ENCODE measurements at places on chromosomes 12 and 14.

- no peak for DNase-seq
Measured at GRCh38 chr12:30974746-30975500, 48.4 kb downstream of the TSPAN11 start.

- DNase-seq, result no peak
Measured at GRCh38 chr14:35262436-35262835, 29.7 kb upstream of the PSMA6 start.

- DNase-seq, result no peak
Measured at GRCh38 chr12:42617622-42618021, 28.1 kb upstream of the PRICKLE1 start.

DNA sequence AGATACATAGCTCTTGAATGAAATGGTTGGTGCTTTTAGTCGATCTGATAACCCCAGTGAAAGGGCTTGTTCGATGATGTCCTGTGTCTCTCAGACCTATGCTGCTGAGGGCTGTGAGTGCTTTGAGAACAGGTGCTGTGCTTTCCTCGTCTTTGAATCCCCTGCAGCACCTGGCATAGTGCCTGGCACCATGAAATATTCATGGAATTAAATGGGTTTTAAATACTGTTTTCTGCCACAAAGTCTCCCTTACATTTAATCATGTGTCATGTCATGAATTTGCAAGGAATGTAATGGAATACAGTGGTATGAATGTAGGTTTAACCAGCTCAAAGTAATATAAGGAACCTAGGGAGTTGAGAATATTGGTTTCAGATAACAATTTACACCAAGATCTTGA, 220.5 kb upstream of the PRICKLE1 start:
- no peak for DNase-seq

Data from iPS-NIHi11 (cell line).